ENCODE measurements at places on chromosomes 2 and 18.

- no peak for DNase-seq
Observed at GRCh38 chr2:14867853-14868252, 235.3 kb downstream of the LRATD1 start.

- no peak for DNase-seq
Observed at GRCh38 chr2:111673526-111673925, 210.5 kb downstream of the ANAPC1 start.

GRCh38 chr2:73007991-73008765 is 63.3 kb downstream of the SFXN5 start:
- no peak for DNase-seq

DNA sequence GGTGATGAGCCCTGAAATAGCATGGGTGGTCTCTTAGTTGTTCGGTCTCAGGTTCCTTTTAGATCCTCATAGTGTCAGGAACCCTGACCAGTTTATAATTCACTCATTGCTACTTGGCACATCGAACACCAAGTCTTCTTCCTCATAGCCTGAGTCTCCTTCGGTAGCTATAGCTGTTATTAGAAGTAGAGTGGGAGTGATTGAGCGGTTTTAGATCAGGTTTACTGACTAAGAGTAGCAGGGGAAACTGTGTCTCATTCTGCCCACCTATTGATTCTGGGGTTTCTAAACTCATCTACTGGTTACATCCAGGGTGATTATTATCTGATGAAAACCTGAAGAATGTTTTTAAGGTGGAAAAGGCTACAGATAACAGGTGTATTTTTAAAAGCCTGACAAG is 114.6 kb downstream of the SETBP1 start:
- no peak for DNase-seq

- DNase-seq: no peak
Observed at GRCh38 chr18:7516266-7517117, 50.6 kb upstream of the PTPRM start.

Measured in stimulated activated CD4-positive, alpha-beta T cell treated with anti-CD3 and anti-CD28 coated beads, TNF-alpha, amount 100 ng/mL, for 4 hours (primary cell).